Nephron progenitor cell (in vitro differentiated cells): ENCODE measurements at places on chromosomes 4 and X.

GRCh38 chrX:23864742-23865326 is 42.9 kb downstream of the APOO start:
- no peak for DNase-seq

GRCh38 chrX:57282568-57282967 is 3.9 kb upstream of the FAAH2 start:
- no peak for DNase-seq

- no peak for DNase-seq
These were observed 21.2 kb upstream of the HGFAC start for GRCh38 chr4:3420606-3420955.

DNA sequence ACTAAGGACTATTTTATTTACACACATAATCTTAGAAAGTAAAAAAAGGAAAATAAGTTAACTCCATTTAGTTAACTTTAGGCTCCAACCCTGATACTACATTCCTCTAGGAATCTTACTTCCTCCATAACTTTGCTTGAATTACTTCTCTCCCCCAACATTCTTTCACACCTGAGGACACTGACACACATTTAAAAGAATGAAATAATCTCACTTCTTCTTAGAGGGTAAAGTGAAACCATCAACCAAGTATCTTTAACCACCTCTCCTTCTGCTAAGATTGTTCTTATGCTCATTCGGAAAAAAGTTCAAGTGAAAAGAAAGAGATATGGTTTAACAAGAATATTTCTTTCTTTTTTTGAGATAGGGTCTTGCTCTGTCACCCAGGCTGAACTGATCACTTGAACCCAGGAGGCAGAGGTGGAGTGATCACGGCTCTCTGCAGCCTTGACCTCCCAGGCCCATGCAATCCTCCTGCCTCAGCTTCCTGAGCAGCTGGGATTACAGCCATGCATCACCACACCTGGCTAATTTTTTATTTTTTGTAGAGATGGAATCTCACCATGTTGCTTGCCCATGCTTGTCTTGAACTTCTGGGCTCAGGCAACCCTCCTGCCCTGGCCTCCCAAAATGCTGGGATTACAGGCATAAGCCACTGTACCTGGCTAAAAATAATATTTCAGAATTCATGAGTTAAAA is 28.5 kb downstream of the SLC25A4 start:
- no peak for DNase-seq

DNA sequence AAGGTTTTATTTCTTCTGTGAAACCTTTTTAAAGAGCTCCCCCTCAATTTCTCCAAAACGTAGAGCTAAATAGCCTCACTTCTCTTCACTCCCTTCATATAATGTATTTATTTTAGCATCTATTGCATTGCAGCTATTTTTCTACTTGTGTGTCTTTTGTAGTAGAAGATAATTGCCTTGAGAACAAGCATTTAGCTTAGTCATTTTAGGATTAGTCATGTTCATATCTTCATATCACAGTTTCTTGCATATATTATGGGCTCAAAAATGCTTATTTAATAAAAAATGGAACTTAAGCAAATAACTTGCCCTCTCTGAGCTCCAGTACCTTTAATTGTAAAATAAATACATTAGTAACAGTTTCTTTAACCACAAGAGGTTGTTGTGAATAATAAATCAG is 72.1 kb upstream of the SPANXC start:
- DNase-seq, result no peak

DNA sequence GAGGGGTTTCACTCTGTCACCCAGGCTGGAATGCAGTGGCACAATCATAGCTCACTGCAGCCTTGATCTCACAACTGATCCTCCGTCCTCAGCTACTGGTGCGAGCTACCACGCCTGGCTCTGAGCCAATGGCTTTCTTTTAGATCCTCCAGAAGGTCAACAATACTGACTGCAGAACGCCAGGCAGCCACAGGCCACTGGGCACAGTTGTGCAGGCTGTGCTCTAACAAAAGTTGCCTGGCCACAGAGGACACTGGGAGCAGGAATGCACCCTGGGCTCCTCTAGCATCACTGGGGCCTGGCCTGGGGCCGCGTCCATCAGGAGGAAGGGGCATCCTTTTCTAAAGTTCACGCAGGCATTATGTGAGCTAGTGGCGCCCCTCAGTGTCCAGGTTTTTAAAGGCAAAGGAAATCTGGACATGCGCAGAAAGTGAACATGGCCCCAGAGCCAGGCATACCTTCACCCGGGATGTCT is 14.9 kb upstream of the PORCN start:
- DNase-seq, result peak; percentile 41

- DNase-seq, result no peak
These were observed 81.3 kb downstream of the STIM2 start for GRCh38 chr4:26941951-26942350.

GRCh38 chrX:136797787-136798186 is 17.1 kb upstream of the ARHGEF6 start:
- DNase-seq, result no peak

- no peak for DNase-seq
These were observed 248.5 kb upstream of the DIAPH2 start for GRCh38 chrX:96436105-96436504.

- DNase-seq, result no peak
These were observed 35.2 kb downstream of the DTHD1 start for GRCh38 chr4:36316607-36317006.
